ENCODE measurements at places on chromosomes 7 and 10. TPM values are rescaled to one million over a fixed set of nuclear protein-coding genes. Genes with fewer than 3 reads are reported as not detected.

Gene ADO
- 26.2 TPM for total RNA-seq

Gene CRPPA
- total RNA-seq: 0.38 TPM

Gene KCP
- total RNA-seq: not detected

Gene LCOR
- total RNA-seq: 22.9 TPM

Gene BMPER
- total RNA-seq: not detected

- H3K4me1 ChIP-seq: peaks cover 53% of the 10 kb centered on the region
- H3K27me3 ChIP-seq: no peaks in the 10 kb centered on the region
- DNase-seq: peak; percentile 46
- no peak overlapping the region for H3K4me3 ChIP-seq
- H3K27ac ChIP-seq: peak overlapping the region; percentile 48
- H3K36me3 ChIP-seq: peaks cover 21% of the 10 kb centered on the region
These were observed 21.7 kb downstream of the CCM2 start for GRCh38 chr7:45021604-45022296.

DNA sequence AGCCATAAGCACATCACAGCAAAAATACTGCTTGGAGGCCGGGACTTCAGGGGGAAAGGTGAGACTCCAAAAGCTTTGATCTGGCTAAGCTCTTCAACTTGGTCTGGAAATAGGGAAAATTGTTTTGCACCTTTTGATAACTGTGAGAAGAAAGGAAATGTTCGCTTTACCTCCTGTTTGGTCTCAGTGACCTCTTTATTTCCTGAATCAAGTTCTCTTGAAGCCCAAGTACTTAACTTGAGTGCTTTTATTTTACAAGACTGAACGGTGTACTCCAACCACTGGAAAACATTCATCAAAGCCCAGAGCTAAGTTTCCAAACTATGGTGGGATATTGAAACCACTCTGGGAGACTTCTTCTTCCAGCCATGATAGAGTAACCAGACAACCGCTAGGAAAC is 5.3 kb downstream of the C10orf90 start:
- H3K27me3 ChIP-seq: peaks cover 8% of the 10 kb centered on the region
- H3K36me3 ChIP-seq: no peaks in the 10 kb centered on the region
- DNase-seq: no peak
- no peaks in the 10 kb centered on the region for H3K4me1 ChIP-seq
- no peak overlapping the region for H3K27ac ChIP-seq

- no peaks in the 10 kb centered on the region for H3K36me3 ChIP-seq
- no peak overlapping the region for H3K4me3 ChIP-seq
- no peak for DNase-seq
- no peak overlapping the region for H3K27ac ChIP-seq
- no peaks in the 10 kb centered on the region for H3K27me3 ChIP-seq
These were observed 8.0 kb downstream of the CLDN3 start for GRCh38 chr7:73761854-73762658.

- no peak for DNase-seq
- peaks cover 4% of the 10 kb centered on the region for H3K27me3 ChIP-seq
- no peaks in the 10 kb centered on the region for H3K36me3 ChIP-seq
- H3K4me3 ChIP-seq: no peak overlapping the region
- H3K4me1 ChIP-seq: no peaks in the 10 kb centered on the region
These were observed 216.7 kb downstream of the FOXP2 start for GRCh38 chr7:114631249-114631822.

DNA sequence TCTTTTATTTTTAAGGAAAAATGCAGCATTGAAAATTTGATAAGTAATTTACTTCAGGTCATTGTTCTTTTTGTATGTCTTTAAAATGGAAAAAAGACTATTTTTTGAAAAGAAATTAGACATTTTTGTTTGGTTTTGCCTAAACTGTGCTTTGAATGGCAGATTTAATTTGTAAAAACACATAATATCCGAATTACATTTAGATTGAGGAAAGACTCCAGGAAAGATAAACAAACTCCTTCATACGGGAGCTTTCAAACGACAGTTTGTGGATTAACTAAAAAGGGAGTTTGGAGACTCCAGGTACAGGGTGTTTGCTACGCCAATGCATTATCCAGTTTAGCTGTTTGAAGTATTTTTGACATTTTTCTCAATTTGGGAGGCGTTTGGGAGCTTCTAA is 36.1 kb downstream of the CPED1 start:
- peaks cover 7% of the 10 kb centered on the region for H3K27me3 ChIP-seq
- no peaks in the 10 kb centered on the region for H3K4me1 ChIP-seq
- no peak overlapping the region for H3K27ac ChIP-seq
- DNase-seq: no peak

GRCh38 chr7:76424413-76425111 is at the start of gene ZP3:
Gene ZP3, plus strand, starts transcription at chr7:76424950. Its CDS starts 15 bp downstream, at chr7:76424965.
- DNase-seq: no peak
- no peaks in the 10 kb centered on the region for H3K27me3 ChIP-seq
- H3K36me3 ChIP-seq: no peaks in the 10 kb centered on the region
- H3K4me3 ChIP-seq: no peak within 1 kb of the TSS
- no peak within 1 kb of the TSS for H3K27ac ChIP-seq
- peaks cover 5% of the 10 kb centered on the region for H3K4me1 ChIP-seq

DNA sequence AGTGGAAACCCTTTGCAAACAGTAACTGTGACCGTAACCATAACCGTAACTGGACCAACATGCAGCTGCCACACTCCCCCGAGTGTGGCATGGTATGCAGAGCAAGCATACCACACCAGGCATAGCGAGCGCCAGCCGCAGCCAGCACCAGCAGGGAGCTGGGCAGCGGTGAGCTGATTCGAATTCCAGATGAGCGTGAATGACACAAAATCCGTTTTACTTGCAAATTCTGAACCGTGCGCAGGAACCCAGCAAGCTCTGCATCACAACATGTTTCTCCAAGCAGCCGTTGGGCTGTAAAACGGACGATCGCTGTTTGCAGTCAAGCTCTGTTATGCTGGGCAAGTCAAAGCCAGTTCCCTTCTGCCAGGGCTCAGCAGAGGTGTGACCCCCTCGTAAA is 111.1 kb downstream of the OAT start:
- no peaks in the 10 kb centered on the region for H3K36me3 ChIP-seq
- H3K4me1 ChIP-seq: no peaks in the 10 kb centered on the region
- H3K27me3 ChIP-seq: no peaks in the 10 kb centered on the region
- DNase-seq: no peak

- H3K4me3 ChIP-seq: no peak overlapping the region
- H3K27ac ChIP-seq: no peak overlapping the region
- no peaks in the 10 kb centered on the region for H3K36me3 ChIP-seq
- peaks cover 11% of the 10 kb centered on the region for H3K27me3 ChIP-seq
- no peak for DNase-seq
These were observed 362.0 kb upstream of the NFE2L3 start for GRCh38 chr7:25789701-25790640.

- no peak overlapping the region for H3K4me3 ChIP-seq
- H3K27me3 ChIP-seq: no peaks in the 10 kb centered on the region
- H3K36me3 ChIP-seq: peaks cover 4% of the 10 kb centered on the region
These were observed 76.3 kb upstream of the MKLN1 start for GRCh38 chr7:131251371-131251770.
